ENCODE measurements at places on chromosomes 3 and 15.

GRCh38 chr3:130811557-130811956 is 64.9 kb upstream of the PIK3R4 start:
- DNase-seq = no peak

DNA sequence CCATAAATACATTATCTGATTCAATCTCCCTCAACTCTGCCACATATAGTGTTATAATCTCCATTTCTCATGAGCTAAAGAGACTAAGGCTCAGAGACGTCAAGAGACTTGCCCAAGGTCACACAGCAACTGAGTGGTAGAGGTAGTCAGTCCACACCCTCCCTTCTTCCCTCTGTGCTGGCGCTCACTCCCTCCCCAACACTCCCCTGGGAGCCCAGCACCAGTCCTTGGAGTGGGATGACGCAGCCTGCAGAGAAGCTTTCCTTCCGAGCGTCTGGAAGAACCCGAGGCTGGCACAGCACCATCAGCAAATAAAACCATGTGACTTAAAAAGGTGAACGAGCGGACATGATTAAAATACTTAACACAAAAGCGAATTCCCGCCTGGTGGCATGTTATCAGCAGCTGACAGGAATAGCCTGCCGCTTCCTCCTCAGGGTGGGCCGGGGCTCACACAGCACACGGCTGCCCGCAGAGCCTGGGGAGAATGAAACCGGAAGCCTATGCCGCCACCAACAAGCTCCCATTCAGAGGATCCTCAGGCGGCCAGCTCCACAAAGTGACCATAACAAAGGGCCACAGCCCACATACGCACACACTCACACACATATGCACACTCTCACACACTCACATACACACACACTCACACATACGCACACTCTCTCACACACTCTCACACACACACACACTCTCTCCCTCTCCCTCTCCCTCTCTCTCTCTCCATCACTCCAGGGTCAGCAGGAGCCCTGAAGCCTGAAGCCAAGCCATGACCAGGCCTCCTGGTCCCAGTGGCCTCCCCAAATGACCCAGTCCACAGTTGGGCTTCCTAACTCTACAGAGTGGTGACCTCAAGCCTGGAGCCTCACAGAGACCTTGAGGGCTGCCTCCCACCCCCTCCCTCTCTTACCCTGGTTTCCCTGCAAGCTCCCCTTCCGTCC is 120.5 kb downstream of the XXYLT1 start:
- DNase-seq = no peak

- DNase-seq = no peak
Measured at GRCh38 chr3:13171704-13172643, 98.7 kb upstream of the IQSEC1 start.

- DNase-seq = no peak
Measured at GRCh38 chr3:168341192-168341815, 245.6 kb upstream of the GOLIM4 start.

- DNase-seq = no peak
Measured at GRCh38 chr3:129577925-129578786, 28.3 kb downstream of the PLXND1 start.

DNA sequence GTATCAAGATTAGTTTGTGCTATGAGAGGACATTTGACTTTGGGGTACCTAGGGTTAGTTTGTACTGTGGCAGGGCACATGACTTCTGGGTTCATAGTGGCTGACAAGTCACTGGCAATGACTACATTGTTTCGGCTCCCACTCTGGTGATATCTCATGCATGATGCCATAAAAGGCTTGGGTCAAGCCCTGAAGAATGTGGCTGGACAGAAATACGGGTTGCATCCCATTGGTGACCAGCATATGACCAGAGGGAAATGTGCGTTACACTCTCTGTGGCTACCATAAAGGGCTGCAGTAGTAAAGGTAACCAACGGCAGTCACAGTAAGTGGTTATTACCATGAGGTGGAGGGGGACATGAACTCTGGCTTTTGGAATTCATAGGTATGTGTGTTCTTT is 18.4 kb downstream of the THOC7 start:
- DNase-seq = no peak

- no peak for DNase-seq
Measured at GRCh38 chr3:5301651-5302297, 114.3 kb downstream of the EDEM1 start.

DNA sequence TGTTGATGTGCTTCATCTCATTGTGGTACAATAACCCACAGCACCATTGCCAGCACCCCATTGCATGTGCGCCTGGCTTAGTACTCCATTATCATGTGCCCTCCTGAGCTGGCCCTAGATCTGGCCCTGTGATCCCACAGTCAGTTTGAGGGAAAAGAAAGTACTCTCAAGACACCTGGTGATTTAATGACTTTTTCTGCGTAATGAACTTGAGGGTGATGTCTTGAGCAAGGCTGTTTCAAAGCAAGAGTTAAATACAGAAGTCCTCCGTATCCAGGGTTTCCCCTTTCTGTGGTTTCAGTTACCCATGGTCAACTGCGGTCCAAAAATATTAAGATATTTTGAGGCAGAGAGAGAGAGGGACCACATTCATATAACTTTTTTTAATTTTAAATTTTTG is 16.3 kb downstream of the C3orf20 start:
- no peak for DNase-seq

- no peak for DNase-seq
Measured at GRCh38 chr3:94061297-94061696, 1.4 kb downstream of the DHFR2 start.

- no peak for DNase-seq
Measured at GRCh38 chr3:71784914-71785531, at the start of gene PROK2. PROK2 (minus strand) TSS chr3:71785148; CDS start chr3:71785052, 96 bp downstream.

DNA sequence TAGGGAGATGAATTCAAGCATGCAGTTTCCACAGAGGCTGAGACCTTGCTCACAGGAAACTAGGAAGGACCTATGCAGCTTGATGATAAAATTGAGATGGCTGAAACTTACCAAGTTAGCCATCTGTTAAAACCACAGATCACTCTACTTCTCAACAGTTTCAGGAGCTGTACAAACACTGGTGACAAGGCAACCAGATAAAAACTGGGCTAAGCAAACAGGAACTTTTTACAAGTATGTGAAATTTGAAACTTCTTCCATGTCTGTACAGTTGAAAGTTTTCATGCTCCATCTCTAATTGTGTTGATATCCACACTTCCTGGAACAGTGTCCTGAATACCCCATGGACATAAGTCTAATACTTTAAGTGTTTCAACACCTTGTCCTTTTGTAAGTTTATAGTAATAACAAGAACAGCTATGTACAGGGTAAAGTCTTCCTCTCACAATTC is 78.2 kb downstream of the FAIM start:
- DNase-seq = no peak

GRCh38 chr15:78130466-78131294 is 565 bp downstream of the CIB2 start:
- no peak for DNase-seq

GRCh38 chr3:110066206-110066605 is 728.9 kb upstream of the DPPA4 start:
- DNase-seq = no peak

DNA sequence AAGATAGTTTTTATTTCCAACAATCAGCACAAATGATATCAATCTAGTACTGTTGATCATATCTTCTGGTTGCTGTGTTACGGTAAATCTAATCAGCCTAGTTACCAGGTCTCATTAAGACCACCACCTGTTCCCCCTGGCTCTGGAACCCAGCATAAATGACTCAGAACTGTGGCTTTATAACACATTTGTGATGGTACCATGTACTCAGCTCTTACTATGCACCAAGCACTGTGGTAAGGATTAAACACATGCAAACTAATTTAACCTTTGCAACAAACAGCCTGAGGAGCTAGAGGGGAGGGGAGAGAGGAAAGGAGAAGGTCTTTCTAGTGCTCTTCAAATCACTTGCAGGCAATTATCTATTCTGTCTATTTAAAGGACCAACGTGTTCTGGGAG is 173.9 kb upstream of the LMCD1 start:
- no peak for DNase-seq

DNA sequence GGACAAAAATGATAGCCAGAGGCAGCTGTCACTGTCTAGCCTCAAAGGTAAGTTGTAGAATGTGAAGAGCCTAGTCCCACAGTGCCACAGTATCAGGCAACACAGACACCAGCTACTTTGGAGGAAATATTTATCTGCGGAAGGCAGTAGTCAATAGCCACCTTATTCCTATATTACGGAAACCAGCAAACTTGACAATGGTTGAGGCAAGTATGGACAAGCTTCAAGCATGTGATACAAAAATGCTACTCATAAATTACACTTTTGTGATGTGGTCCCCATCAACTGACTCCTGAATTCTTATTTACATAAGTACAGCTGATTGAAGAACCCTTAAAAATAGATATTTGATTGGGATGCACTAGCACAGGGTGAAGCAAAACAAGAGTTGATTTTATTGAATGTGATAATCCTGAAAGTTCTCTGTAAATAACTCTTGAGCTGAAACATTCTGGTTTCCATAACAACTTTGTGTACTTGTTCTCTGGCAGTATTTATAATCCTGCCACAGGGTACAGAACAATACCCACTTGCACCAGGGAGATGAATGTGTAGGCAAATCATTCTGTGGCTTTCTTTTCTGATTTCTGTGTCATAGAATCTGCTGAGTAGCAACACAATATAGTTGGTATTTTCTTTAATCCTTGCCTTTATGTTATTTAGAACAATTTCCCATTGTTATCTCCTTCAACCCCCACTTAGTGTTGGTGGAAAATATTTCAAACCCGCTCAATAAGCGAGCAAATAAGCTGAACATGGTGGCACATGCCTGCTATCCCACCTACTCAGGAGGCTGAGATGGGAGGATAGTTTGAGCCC is at the start of gene ANKUB1:
Gene ANKUB1 (minus strand): TSS at position 103 of the 819 bp plus-strand sequence. CDS start 188 bp downstream, outside the sequence.
- DNase-seq = no peak

DNA sequence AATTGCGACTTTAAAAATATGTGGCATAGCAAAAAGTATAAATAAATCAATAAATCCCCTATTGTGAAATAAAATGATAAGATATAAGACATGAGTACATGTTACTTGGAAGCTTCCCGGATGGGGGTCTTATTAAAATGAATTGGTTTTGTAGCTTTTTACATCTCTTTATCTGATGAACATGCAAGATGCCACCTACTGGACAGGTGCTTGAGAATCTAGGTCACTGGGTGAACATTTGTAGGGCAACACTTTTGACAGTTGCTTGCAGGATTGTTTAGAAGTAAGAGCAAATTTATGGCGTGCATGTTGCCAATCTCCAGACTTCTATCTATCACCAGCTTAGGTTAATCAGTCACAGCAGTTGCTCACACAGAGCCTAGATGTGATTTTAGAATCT is 362.7 kb upstream of the SUCLG2 start:
- DNase-seq = no peak

GRCh38 chr15:60683156-60683555 is 204.2 kb upstream of the ICE2 start:
- DNase-seq = no peak

DNA sequence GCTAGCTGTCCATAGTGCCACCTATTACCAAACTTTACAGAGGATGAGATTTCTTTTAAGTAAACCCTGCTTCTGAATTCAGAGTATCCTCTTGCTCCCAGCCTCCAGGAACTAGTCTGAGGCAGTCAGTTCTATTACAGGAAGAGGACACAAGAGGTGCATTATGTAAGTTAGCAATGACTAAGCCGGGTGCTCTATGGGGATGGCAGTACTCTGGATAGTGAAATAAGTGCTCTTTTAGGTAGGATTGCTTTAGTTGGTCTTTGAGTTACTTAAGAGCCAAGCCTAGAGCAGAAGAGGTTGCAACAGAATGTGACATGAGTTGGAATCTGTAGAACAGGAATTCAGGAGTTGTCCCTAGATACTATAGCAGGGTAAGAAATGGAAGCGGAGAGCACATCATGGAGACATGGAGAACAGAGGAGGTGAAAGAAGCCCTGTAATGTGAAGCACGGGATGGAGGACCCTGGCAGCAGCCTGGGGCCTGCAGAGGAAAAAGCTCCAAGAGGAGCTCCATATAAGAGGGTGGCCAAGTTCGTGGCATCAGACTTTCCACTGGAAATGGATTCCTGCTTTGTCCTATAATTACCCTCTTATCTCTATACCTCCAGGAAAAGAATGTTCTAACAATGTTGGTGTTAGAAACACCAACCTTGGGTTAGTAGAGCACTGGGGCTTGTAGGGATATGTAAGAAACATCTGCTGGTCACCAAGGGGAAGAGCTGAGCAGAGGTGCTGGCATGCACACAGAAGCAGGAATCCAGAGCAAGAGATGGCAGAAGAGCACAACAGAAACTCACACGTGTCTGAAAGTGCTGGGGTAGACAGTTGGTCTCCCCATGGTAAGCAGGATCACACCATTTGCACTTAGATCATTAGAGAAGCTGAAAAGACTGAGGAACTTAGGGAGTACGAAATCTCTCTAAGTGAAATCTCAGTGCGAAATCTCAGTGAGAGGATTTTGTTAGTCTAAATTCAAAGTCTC is 851.1 kb downstream of the FHIT start:
- no peak for DNase-seq

DNA sequence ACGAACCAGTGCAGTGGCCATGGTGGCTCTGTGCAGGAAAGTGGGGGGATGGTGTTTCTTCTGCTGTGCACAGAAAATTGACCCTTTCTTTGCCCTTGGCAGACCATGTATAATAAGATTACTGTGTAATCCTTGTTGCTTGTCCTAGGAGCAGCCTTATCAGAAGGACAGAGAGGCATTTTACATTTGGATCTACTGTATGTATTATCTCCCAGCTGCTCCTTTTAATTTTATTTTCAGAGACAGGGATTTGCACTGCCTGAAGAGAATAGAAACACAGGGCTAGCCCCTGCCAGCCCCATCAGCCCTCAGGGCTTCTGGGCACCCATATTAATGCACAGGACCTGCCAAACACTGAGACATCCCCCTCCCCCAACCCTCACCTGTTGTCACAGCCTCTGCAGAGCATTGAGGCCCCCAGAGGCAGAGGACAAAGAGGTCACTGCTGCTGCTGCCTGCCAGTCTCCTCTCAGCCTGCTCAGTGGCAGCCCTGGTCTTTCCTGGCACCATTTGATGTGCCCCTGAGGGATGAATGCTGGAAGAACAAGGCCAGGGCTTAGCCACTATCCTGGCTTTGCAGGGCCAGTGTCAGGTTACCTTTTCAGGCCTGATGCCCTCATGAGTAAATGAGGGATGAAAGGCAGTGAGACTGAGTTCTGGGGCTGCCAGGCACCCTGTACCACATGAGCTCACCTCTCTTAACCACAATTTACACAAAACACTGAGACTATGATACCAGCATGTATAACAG is 533.4 kb downstream of the NTRK3 start:
- DNase-seq = peak; percentile 23

GRCh38 chr3:66377800-66378199 is 123.0 kb downstream of the LRIG1 start:
- DNase-seq = no peak

GRCh38 chr3:27791956-27792355 is 69.8 kb upstream of the EOMES start:
- DNase-seq = no peak

- DNase-seq = no peak
Measured at GRCh38 chr3:112489674-112490479, 9.4 kb downstream of the BTLA start.

- peak; percentile 43 for DNase-seq
Measured at GRCh38 chr3:133125171-133125570, 87.0 kb downstream of the TMEM108 start.

DNA sequence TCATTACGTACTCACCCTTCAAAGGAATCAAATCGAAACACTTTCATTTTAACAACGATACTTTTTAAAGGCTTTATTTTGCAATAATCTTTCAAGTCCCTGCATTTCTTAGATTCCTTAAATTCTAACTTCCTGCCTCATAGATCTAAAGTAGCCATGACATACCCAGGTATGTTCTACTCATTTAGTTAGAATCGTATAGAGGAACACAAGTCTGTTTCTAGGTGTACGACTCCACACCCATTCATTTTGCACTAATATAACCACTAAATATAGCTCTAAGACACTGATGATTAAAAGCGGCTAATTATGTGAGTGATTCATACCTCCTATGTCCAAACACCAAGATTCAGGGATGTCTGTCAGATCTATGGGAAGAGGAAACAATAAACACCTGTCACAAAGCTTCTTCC is 1.3 kb downstream of the ATP13A3 start:
- DNase-seq = no peak
